Glutamatergic neuron (in vitro differentiated cells): ENCODE measurements at places on chromosomes 3 and 15.

DNA sequence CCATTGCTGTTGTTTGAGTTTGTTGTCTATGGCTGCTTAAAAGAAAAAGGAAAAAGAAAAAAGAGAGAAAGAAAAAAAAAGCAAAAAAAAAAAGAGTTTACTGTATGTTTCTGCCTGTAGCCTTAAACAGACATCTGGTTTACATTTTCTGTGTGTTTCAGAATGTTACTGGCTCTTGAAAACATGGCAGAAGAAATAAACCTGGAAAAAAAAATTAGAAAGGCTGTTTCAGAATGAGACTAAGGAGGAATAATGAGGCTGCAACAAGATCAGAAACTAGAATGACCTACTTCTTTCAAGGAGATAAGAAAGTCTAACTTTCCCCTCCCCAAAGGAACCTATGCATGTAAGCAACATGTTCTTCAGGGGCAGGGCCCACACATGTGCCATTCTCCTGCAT lies 292.1 kb downstream of the DIPK2A start:
- no peak for DNase-seq

- DNase-seq, result no peak
Observed at GRCh38 chr3:8822141-8822540, 52.7 kb upstream of the OXTR start.

GRCh38 chr3:68447885-68448284 lies 484.5 kb downstream of the TAFA4 start:
- DNase-seq, result no peak

- DNase-seq, result no peak
Observed at GRCh38 chr15:28075573-28075972, 23.5 kb downstream of the OCA2 start.

- no peak for DNase-seq
Observed at GRCh38 chr3:170633573-170633972, 47.7 kb upstream of the SLC7A14 start.

- no peak for DNase-seq
Observed at GRCh38 chr3:195868866-195869412, 39.4 kb downstream of the TNK2 start.

- no peak for DNase-seq
Observed at GRCh38 chr3:40137591-40138295, 171.8 kb upstream of the EIF1B start.

DNA sequence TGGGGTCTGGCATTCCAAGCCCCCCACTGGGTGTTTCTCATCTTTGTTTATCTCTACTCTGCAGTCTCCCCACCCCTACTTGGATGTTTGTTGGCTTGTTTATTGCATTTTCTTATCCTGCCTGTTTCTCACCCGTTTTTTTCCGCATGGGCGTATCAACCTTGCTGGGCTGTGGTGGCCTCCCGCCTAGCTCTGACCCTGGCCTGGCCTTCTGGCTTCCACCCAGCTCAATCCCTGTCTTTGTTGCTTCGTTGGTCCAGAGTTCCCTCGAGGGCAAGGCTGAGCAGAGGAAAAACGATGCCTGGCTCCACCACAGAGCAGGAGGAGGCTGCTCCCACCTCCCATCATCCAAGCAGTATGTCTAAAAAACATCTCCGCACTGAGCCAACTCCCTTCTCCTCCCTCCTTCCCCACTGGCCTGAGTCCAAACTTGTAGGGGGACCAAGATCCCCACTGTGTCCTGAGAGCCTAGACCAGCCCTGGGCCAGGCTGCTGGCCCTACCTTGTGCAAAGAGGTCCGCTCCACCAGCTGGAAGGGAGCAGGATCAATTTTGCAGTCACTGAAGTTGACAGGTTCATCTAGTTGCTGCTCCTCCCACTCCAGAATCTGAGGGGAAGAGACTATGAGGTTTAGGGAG lies 9.8 kb downstream of the CLCN2 start:
- DNase-seq, result no peak
